Stimulated activated CD4-positive, alpha-beta T cell treated with anti-CD3 and anti-CD28 coated beads, Interleukin-15, amount 100 ng/mL, for 1 hour (primary cell): ENCODE measurements at places on chromosomes 2 and 18.

- no peak for DNase-seq
These were observed 13.1 kb downstream of the SEH1L start for GRCh38 chr18:12960853-12961397.

GRCh38 chr2:203878063-203878462 is 10.5 kb downstream of the CTLA4 start:
- no peak for DNase-seq

DNA sequence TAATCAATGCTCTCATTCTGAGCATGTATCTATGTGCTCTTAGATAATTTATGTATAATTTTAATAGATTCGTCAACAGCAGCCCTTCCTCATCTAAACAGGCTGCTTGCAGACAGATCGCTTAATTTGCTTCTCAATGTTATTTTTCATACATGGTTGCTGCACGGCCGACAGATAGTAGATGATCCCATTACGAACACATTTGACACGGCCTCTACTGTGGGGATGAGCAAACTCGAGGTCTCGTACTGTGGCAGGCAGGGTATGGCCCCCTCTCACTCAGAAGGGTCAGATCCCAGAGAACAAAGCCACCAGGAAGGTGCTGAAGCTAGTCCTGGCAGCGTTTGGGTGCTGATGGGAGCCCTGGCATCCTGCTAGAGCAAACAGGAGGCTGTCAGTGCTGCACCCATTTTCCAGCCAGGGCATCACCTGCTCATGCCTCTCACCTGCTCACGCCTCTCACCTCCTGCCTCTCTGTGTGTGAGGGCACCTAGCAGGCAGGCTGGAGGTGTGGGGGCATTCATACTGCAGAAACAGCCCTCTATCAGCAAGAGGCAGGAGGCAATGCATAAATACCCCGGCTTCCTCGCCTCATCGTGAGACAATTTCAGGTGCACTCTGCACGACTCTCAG is 80.0 kb downstream of the KLHL29 start:
- DNase-seq = no peak

- DNase-seq = no peak
These were observed 34.9 kb downstream of the EN1 start for GRCh38 chr2:118812552-118812951.

DNA sequence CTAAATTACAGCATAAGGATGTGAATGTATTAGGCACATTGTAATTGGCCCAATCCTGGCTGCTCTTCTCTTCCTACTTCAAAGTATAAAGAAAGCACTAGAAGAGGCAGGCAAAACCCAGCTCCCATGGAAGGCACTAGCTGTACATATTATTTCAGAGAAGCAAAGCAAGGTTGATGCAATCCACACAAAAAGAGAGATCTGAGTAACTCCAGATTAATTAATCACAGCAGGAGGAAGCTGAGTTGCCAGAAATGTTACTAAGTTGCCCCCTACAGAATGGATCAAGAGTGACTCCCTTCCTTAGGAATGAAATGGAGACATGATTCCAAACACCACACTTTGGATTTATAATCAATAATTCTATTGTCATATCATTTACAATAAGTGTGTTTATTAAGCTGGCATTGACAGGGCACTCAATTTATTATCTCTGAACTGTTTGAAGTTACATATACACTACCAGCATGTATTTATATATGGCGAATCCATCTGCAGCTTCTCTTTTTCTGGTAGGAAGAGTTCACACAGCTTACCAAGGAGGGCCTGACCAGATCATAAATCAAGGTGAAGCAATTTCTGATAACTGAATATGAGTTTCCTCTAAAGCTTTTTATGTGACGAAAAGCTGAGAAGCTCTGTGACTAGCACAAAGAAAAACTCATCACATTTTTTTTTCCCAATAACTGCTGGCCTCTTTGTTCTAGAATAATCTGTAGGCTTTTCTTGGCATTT is 393.1 kb upstream of the LYPD1 start:
- DNase-seq = no peak

DNA sequence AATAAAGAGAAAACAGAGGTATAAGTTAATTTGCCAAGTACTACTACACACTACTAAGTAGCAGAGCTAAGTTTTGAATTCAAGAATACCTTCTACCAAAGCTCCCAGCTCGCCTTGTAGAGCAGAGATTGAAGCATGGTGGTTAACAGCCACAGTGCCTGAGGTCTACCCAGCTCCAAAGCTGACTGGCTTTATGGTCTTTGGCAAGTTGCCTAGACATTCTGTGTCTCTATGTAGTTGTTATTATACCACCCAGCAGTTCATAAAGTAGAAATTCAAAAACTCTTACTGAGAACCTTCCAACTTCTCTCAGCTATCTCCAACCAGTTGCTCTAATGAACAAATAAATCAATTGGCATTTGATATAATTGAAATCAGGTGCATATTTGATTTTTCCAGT is 87.8 kb downstream of the PDE11A start:
- DNase-seq = no peak

- no peak for DNase-seq
These were observed 608.3 kb downstream of the ERBB4 start for GRCh38 chr2:211930331-211930730.

DNA sequence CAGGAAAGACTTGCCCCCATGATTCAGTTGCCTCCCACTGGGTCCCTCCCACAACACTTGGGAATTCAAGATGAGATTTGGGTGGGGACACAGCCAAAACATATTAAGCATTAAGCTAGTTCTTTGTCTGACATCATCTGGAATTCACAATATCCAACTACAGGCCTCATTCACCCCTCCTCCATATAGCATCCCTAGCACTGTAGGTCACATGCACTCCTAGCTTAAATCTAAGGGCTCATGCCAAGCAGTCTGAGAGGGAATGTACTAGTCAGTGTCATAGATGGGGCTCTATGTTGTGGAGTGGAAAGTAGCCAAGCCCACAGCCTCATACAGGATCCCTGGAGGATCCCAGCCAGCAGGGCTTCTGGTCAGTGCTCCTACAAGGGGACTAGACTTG is 92.1 kb downstream of the IRS1 start:
- no peak for DNase-seq

GRCh38 chr2:71647356-71647755 is 194.0 kb downstream of the DYSF start:
- no peak for DNase-seq
